ENCODE measurements at places on chromosomes 7 and 10. TPM values are rescaled to one million over a fixed set of nuclear protein-coding genes. Genes with fewer than 3 reads are reported as not detected.
A peak's percentile ranks its signal among the peaks of the same experiment; 100 is the strongest.

The TMEM184A gene
- total RNA-seq, result 0.30 TPM

- DNase-seq, result no peak
Observed at GRCh38 chr7:55449205-55449991, 84.3 kb downstream of the LANCL2 start.

DNA sequence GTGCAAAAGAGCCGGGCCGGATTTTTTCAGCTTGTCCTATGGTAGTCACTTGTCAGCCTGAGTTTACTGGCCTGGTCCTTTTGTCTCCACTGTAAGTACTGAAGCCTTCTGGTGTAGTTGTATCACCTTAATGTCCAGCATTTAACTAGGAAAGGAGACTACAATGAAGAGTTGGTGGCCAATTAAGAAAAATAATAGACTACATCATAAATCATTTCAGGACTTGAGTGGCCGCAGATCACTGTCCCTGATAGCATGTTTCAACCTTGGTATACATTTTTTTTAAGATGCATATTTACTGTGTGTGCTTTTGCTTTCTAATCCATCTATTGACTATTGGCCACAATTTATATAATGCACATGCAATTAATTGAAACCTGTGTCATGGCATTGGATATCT lies 6.1 kb downstream of the FZD1 start:
- DNase-seq, result no peak

DNA sequence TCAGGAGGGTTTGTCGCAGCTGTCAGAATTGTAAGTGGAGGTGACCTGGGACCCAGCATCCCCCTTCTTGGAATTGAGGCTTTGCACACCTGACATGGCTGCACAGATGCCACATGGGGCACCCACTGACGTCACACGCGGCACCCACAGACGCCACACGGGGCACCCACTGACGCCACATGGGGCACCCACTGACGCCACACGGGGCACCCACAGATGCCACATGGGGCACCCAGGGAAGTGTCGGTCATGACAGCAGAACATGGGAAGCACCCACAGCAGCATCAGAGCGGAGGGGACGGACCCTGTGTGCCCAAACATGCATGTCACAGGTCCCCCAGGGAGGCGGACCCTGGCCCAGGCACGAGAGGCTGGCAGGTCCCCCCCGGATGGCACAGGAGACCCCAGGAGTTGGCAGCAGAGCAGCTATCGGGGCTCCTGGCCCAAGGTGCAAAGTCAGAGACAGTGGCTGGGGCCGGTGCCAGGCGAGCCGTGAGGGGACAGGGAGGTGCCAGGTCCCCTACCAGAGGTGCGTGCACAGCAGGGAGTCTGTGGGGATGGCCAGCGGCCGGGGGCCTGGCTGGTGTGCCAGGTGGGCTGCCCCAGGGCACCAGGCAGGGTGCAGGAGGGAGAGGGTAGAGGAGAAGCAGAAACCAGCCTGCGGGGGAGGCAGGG lies 21.1 kb downstream of the KNDC1 start:
- DNase-seq, result peak; percentile 22

DNA sequence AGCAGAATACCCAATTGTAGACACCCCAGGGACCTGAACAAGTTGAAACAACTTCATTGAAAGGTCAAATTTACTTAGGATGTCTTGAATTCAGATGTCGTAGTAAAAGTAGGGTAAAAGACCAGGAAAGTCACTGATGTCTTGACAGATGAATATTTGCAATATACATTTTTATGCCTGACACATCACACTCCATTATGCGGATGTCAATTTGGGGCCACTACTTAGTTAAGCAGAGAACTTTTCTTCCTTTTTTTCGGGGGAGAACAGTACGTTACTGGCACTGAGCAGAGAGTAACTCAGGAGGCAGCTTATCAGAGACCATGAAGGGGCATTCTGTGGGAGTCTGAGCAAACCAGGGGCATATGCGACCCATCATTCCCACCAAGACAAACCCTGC lies 4.9 kb downstream of the ITGA8 start:
- DNase-seq, result no peak

The STK32C gene
- total RNA-seq, result 5.9 TPM

DNA sequence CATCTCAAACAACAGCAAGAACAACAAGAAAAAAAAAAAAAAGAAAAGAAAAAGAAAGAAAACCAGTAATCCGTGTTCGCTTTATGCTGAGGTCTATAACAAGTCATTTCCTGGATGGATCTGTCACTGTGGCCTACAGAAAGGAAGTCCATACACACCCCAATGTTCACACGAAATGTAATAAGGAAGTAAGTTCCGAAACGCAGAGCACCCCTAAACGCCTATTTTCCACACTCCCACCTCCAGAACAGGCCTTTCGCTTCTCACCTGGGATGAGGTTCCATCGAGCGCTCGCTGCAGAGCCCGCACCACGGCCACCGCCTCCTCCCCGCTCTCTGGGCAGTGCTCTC lies 735 bp downstream of the ZNF394 start:
- DNase-seq, result no peak

The FEZF1 gene
- not detected for total RNA-seq

DNA sequence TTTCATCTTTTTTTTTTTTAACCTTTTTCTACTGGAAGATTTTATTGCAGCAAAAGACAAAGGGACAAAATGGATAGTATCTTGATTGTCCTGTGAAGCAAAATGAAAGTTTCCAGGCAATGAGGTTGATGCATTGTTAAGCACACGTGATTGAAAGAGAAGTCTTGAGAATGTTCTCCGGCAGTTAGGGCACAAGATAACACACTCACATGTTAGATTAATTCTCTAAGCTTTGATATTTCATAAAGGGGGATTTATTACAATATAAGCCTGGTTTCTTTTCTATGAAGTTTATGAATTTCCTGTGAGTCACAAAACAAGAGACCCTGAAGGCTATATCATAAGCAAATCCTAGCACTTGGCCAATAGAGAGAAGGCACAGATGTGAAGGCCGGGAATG lies 93.4 kb upstream of the ARMC3 start:
- DNase-seq, result no peak

GRCh38 chr7:5194571-5194970 lies 4.5 kb downstream of the WIPI2 start:
- no peak for DNase-seq

GRCh38 chr7:151429237-151429559 lies 10.7 kb downstream of the CRYGN start:
- DNase-seq, result no peak

- DNase-seq, result peak; percentile 35
Observed at GRCh38 chr10:70914316-70914864, 26.0 kb upstream of the PCBD1 start.

GRCh38 chr10:17241611-17242333 lies 13.7 kb downstream of the VIM start:
- no peak for DNase-seq

DNA sequence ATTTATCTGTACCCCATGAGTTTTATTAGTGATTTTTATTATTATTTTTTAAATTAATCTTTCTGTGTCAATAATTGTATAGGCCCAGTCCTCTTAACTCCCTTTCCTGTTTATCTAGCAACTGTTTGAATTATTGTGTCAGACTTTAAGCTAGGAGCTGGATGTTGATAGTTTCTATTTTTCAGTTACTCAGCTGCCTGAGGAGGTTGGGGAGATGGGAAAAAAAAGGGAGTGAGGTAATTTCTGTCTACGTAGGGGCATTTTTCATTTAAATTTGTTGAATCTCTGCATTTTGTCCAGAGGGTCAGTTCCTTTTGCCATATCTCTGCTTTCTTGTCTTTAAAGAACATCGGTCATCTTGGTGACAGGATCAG lies 5.0 kb upstream of the ZNF518A start:
- no peak for DNase-seq

The COBL gene
- total RNA-seq, result 76.5 TPM

DNA sequence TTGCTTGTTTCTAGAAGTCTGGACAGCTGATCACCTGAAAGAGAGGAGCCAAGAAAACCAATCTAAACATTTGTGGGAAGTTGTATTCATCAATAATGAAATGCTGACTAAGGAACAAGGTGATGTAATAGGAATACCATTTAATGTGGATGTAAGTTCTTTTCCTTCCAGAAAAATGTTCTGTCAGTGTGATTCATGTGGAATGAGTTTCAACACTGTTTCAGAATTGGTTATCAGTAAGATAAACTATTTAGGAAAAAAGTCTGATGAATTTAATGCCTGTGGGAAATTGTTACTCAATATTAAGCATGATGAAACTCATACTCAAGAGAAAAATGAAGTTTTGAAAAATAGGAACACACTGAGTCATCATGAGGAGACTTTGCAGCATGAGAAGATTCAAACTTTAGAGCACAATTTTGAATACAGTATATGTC lies 39.8 kb upstream of the ZNF37A start:
- no peak for DNase-seq

The OR2A5 gene
- total RNA-seq, result not detected

DNA sequence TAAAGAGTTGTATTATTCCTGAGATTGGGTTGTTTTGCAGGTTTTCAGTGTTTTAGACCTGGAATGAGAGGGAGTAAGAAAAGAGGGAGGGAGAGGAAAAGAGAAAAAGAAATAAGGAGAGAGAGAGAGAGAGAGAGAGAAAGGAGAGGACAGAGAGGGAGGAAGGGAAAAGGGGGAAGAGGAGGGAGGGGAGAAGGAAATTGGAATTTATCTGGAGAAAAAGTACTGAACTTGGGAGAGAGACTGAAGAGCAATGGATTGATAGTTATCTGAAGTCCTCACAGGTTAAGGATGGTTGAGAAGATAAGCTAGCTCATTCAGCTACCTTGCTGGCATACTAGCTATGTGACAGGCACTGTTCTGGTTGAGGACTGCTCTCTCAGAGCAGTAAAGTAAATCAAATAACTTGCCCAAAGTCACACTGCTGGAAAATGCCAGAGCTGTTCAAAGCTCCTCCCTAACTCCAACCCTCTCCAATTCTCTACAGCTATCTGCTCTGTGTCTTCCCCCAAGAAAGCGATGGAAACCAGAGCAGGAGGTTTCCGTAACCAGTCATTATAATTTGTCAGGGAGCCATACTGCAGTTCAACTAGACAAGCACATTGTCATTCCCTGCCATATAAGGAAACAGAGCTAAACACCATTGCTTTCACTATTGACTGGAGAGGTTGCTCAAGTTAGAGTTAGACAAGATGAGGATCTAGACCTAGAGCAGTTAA lies 10.7 kb downstream of the CALD1 start:
- no peak for DNase-seq

The ZNF239 gene
- total RNA-seq, result 2.0 TPM

The CALY gene
- total RNA-seq, result not detected

DNA sequence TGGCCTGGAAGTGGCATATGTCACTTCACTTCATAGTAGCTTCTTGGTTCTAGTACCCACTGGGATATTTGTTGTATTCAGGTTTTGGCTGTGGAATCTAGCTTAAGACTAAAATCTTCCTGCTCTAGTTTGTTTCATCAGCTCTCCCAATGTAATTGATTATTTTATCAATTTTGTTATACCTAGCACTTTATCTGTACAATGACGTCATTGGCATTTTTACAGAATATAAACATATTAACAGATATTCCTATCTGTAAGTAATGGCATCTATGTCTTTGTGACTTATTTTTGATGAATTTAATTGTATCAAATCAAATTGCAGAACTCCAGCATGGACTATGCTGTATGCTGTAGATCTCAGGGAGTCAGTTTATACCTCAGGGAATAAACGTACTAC lies 19.7 kb downstream of the KIAA1217 start:
- DNase-seq, result no peak

The SYT15 gene
- 2.7 TPM for total RNA-seq

The SDHAF3 gene
- total RNA-seq, result 19.3 TPM

GRCh38 chr10:53990799-53991238 lies 810.2 kb downstream of the PCDH15 start:
- no peak for DNase-seq

DNA sequence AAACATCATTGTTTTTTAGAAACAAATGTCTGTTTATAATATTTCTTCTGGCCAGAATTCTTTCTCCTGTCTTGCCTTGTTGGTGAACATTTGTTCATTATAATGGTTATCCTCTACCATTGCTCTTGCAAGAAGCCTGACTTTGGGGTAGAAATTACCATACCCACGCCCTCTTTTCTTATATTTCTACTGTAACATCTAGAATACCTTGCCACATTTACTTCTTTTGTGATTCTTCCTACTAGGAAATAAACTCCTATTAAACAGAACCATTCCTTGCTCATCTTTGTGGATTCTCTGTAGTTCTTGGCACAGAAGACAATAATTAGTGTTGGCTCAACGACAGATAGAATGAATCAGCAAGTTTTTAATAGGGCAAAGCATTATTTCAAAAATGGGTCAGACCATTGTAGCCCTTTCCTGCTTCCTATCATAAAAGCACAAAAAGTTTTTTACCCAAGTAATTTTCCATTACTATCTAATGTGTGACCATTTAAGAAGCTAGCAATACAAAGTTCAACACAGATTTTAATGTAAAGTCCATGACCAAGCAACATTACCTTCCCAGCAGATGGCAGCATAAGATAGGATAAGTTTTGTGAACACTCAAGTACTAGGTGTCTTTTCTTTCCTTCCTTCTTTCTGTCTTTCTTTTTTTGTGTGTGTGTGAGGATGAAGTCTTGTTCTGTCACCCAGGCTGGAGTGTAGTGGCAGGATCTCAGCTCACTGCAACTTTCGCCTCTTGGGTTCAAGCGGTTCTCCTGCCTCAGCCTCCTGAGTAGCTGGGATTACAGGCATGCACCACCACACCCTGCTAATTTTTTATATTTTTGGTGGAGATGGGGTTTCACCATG lies 270.4 kb downstream of the HGF start:
- DNase-seq, result no peak

The HEPACAM2 gene
- total RNA-seq, result not detected

The ZNF467 gene
- total RNA-seq, result 5.2 TPM

- DNase-seq, result no peak
Observed at GRCh38 chr10:119536508-119537025, 6.0 kb downstream of the RGS10 start.

DNA sequence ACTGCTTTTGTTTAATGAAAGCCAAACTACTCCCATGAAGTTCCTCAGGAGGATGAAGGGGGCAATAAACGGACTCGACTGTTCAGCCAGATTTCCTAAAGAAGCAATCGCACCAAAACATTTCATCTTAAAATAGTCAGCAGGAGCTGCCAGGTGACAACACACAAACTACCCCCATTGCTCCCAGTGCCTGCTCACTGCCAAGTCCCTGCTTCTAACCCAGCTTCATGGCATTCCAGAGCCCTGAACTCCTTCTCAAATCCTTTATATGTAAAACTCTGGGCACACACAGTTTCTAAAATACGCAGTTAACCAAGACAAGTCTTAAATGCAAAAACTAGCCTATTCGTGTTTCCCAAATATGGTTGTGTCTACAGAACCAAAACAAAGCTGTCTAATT lies 110.0 kb downstream of the SORBS1 start:
- DNase-seq, result no peak

The SLC26A3 gene
- total RNA-seq, result not detected

The ZNF248 gene
- 11.4 TPM for total RNA-seq

DNA sequence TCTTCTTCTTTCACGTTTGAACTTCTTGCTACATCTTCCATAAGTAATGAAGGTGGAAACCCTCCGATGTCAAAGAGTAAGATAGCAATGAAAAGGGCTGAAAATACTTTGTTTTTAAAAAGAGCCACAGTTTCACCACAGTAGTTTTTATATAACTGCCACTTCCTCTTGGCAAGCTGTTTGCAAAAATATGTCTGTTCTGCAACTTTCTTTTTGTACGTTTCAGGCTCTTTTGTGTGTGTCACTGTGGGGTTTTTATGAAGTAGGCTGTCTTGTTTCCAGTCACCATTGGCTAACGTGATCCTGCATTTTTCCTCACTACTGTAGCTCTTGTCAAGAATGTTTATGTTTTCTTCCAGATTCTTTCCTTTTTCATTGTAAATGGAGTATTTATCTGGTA lies 55.6 kb downstream of the SLC16A9 start:
- no peak for DNase-seq

Data from Right ventricle myocardium superior (tissue), 1 donor.